Esophagus squamous epithelium (tissue), 5 donors: ENCODE measurements at places on chromosomes 1 and 21.

DNA sequence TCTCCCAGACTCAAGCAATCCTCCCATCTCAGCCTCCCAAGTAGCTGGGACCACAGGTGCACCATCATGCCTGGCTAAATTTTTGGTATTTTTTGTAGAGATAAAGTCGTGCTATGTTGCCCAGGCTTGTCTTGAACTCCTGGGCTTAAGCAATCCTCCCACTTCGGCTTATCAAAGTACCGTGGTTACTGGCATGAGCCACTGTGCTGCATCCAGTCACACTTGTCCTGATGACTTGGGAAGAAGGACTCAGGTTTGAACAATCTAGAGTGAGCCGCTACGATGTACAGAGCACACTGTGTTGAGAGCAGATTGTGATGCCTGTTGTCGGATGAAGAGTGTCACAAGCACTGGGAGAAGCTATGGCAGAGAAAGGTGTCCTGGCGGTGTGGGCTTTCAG is 27.2 kb downstream of the RNF187 start:
- DNase-seq: no peak

- no peak for DNase-seq
Observed at GRCh38 chr21:33025489-33026442, at the start of gene OLIG2. Gene OLIG2, plus strand, starts transcription at chr21:33025935. Its CDS starts 928 bp downstream, at chr21:33026863.

GRCh38 chr1:198620951-198621824 is 17.7 kb upstream of the PTPRC start:
- no peak for DNase-seq

GRCh38 chr1:161781995-161782394 is 15.9 kb downstream of the ATF6 start:
- DNase-seq: no peak

GRCh38 chr1:174018565-174018964 is 3.6 kb downstream of the RC3H1 start:
- no peak for DNase-seq

DNA sequence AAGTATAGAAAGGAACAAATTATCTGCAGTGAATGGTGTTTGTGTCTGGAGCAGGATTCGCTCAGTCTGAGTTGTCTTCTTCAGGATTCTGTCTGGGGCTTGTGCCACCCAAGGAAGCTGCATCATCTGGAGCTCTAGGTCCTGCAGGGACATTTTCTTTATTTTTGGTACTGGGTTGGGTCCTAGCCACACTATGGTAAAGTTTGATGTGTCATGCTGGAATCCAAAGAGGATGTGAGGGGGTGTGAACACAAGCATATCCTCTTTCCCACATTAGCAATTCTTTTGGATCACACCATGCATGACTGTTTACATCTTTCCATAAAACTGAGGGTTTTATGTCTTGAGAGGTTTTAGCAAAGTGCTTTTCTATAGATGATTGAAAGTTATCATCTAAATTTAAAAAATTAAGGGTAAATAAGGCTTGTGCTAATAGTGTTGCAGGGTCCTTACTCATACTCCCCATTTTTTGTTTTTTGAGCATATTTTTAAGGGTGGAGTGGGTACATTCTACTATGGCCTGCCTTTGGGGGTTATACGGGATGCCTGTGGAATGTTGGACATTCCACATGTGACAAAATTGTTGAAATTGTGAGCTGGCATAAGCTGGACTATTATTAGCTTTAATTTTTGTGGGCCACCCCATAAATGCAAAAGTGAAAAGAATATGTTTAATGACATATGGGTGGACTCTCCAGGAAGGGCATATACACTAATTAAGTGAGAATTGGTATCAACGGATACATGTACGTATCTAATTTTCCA is 152.0 kb upstream of the HMCN1 start:
- DNase-seq: no peak
